Ascending aorta (tissue), 2 donors: ENCODE measurements at places on chromosomes 3 and 15. TPM values are rescaled to one million over a fixed set of nuclear protein-coding genes. Genes with fewer than 3 reads are reported as not detected.
A peak's percentile ranks its signal among the peaks of the same experiment; 100 is the strongest.

DNA sequence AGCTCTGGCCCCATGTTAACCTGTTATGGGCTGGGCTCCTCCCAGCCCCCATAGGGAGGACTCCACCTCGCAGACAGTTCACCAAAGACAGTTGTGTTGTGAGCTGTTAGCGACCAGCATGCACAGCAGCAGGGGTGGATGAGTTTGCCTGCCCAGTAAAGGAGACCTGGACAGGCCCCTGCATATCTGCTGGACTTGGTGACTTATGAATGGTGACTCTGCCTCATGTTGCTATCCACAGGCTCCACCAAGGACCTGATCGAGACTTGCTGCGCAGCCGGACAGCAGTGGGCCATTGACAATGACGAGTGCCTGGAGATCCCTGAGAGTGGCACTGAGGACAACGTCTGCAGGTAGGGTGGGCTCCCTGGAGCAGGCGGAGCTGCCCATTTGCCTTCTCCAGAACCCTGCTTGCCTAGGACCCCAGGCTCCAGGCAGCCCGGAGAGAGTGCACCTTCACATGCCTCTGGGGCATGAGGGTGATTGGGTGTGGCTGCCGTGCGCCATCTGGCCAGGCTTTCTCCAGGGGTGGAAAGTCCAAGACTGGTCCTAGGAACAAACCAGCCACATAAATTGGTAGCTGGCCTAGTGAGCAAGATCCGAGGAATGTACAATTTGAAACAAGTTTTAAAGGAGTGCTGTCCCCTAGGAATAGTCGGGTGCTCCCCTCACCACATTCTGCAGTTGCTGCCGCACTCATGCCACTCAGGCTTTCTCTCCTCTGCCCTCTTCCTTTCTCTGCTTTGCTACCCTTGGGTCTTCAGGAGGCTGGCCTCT is 59.1 kb downstream of the FBLN2 start:
- DNase-seq: no peak

The SCAPER gene
- total RNA-seq: 78.1 TPM

- DNase-seq: no peak
Measured at GRCh38 chr15:66899555-66900350, 165.6 kb upstream of the SMAD3 start.

The TP63 gene
- total RNA-seq: not detected

GRCh38 chr15:65824941-65825544 is 33.0 kb upstream of the DENND4A start:
- no peak for DNase-seq

DNA sequence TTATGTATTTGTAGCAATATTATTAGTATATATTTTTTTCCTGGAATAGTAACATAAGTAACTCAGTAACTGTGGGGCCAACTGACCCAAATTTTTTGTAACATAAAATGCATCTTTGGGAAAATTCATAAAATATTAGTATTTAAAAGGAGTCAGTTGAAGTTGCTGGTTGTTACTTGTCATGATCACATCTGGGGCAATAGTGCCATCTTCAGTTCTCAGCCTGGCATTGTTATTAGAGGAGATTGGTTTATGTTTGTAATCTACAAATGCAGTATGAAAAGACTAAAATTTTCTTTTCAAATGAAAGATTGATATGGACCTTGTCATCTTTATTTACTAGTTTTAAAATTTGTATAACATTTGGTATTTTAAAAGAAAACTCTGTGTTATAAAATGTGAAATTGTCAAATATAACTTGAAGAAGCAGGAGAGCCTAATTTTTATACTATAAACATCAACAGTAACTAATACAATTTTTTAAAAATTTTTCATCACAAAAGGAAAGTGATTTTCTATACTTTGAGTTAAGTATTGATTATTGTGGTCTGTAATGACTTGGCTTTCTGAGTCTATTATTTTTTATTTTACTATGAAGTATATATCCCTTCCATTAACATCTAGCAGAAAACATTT is 38.8 kb upstream of the MLF1 start:
- DNase-seq: no peak

DNA sequence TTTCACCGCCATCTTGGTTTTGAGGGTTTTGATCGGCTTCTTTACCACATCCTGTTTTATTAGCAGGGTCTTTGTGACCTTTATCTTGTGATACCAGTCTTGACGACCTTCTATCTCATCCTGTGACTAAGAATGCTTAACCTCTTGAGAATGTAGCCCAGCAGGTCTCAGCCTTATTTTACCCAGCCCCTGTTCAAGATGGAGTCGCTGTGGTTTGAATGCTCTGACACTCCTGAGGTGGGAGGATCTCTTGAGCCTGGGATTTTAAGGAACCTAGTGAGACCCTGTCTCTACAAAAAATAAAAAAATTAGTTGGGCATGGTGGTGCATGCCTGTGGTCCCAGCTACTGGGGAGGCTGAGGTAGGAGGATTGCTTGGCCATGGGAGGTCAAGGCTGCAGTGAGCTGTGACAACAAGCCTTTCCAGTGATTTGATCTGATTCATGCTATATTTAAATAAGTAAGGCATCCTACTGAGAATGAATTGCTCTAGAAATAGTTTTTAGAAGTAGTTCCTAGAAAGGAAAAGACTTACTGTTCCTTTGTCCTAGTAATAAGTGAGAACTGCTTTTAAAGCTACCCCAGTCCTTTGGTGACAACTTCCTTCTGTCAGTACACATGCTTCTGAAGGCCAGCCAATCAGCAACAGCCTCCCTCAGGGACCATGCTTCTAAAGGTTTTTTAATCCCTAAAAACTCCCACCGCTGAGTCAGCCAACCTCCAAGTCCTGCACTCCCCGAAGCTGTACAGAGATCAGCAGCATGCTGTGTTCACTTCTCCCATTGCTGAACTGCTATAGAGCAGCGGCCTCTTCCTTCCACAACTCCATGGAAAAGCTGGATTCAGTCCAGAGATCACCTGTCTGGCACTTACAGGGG is 9.1 kb upstream of the CEMIP start:
- no peak for DNase-seq

- DNase-seq: no peak
Measured at GRCh38 chr3:73225991-73226390, 164.5 kb downstream of the EBLN2 start.

DNA sequence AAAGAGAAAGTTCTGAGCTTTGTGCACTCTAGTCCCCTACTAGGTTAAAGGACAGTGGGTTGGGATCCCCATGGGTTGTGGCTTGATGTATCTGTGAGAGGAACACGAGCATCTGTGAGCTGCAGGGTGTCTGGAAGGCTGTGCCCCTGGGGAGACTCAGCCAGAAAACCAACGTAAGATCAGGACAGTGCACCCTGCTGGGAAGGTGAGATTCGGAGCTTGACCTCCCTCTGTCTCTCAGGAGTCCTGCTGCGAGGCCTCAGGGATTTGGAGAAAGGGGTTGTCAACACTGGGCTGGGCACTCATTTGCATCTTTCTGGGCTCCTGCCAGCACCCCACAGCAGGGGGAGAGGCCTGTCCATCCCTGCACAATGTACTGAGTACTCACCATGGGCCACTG is 15.2 kb downstream of the ANKRD63 start:
- DNase-seq: no peak

DNA sequence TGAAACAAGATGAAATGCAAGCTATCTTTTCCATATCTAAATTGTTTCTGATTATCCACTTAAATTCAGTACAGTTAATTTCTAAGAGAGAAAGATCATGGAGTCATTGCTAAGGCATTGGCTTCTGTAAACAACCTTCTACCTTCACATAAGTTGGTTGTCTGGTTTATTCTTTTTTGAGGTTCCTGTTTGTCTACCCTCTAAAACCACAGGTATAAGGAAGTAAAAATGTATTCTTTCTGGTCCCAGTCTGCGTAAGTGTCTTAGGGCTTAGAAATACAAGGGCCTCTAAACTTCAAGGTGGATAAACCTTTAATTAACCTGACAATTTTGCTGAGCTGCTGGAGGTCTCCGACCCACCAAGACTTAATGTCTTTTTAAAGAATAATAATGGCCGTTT is 3.6 kb upstream of the ATOSA start:
- no peak for DNase-seq

GRCh38 chr3:18425641-18426257 is 610 bp upstream of the SATB1 start:
- no peak for DNase-seq

GRCh38 chr3:71419369-71419768 is 164.2 kb downstream of the FOXP1 start:
- DNase-seq: no peak

DNA sequence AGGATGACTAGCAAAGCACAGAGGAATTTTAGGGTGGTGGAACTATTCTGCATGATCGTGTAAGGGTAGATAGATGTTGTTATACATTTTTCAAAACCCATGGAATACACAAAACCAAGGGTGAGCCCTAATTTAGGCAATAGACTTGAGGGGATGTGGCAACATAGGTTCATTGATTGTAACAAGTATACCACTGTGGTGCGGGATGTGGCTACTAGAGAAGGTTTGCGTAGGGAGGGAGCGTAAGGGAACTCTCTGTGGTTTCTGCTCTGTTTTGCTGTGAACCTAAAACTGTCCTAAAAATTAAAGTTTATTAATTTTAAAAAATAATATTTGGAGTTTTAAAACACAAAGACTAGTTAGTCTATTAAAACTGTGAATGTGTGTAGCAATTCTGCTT is 202.8 kb downstream of the PLCL2 start:
- DNase-seq: no peak

The PP2D1 gene
- not detected for total RNA-seq

DNA sequence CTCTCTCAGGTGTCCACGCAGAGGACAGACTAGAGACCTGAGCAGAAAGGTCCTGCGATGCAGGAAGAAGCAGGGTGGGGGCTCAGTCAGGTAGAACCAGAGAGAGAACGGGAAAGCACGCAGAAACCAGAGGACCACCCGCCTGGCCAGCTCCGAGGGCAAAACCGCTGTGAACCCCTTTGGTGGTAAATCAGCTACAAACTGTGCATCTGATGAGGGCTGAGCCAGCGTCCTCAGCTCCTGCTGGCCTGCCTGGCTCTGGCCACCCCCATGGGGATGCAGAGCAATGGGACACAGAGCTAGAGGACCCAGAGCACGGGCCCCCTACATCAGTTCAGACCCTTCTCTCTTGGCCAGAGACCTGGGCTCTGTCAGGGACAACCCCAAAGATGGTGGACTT is 44.6 kb downstream of the WNT7A start:
- no peak for DNase-seq

DNA sequence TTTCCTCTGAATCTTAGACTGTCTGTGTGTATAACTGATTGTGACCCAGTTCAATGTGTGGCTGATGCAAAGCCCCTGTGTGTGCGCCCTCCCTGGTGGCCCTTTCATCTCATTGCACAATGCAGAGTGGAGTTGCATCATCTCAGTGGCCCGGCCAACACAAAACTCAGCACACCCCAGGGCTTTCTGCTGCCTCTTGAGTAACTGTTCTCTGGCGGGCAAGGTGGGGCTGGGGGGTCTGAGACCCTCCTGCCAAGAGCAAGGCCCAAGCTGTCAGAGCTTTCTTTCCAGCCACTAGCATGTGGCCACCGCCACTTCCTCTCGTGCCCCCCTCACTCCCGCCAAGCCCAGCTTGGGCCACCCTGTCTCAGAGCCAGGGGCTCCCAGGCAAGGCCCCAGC is 80.7 kb upstream of the ALDH1L1 start:
- peak; percentile 90 for DNase-seq

- no peak for DNase-seq
Measured at GRCh38 chr3:52120556-52121463, 33.4 kb downstream of the POC1A start.

- no peak for DNase-seq
Measured at GRCh38 chr3:150172356-150172755, 201.7 kb upstream of the PFN2 start.

The ADIPOQ gene
- total RNA-seq: 8.2 TPM

- no peak for DNase-seq
Measured at GRCh38 chr15:27723821-27724220, 375.3 kb downstream of the OCA2 start.

- peak; percentile 78 for DNase-seq
Measured at GRCh38 chr3:33277193-33277882, at the start of gene FBXL2. TSS of gene FBXL2 (plus strand) at chr3:33277442. CDS start at chr3:33277513, 71 bp downstream.

The CCR1 gene
- total RNA-seq: 10.2 TPM

The SLC27A2 gene
- not detected for total RNA-seq

DNA sequence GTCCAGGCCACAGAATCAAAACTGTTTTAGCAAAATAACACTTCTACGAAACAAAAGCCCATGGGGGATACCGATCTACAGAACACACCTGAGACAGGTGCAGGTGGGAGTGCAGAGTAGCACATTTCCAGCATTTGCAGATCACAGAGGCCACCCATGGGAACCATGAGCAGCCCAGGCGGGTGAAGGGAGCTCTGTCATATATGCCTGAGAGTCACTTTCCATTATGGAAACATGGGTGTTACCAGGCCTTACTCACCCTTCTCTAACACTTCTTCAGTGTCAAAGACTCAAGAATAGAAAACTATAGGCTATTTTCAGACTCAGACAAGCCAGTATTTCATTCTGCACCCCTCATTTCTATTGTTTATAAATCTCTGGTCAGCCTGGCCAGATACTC is 3.5 kb downstream of the PLA1A start:
- DNase-seq: no peak

GRCh38 chr3:187983484-187984124 is 170.4 kb upstream of the LPP start:
- no peak for DNase-seq

The PLIN1 gene
- 39.3 TPM for total RNA-seq

The ZFAND6 gene
- total RNA-seq: 49.6 TPM

GRCh38 chr3:58657571-58658141 is 8.9 kb downstream of the FAM3D start:
- peak; percentile 39 for DNase-seq
